NK-92 treated with Interleukin-12 subunit alpha and Interleukin-12 subunit beta, amount 100 ng/mL, for 24 hours (cell line): ENCODE measurements at places on chromosomes 7 and 10.

GRCh38 chr7:7315851-7316250 is 133.5 kb downstream of the C1GALT1 start:
- DNase-seq = no peak

DNA sequence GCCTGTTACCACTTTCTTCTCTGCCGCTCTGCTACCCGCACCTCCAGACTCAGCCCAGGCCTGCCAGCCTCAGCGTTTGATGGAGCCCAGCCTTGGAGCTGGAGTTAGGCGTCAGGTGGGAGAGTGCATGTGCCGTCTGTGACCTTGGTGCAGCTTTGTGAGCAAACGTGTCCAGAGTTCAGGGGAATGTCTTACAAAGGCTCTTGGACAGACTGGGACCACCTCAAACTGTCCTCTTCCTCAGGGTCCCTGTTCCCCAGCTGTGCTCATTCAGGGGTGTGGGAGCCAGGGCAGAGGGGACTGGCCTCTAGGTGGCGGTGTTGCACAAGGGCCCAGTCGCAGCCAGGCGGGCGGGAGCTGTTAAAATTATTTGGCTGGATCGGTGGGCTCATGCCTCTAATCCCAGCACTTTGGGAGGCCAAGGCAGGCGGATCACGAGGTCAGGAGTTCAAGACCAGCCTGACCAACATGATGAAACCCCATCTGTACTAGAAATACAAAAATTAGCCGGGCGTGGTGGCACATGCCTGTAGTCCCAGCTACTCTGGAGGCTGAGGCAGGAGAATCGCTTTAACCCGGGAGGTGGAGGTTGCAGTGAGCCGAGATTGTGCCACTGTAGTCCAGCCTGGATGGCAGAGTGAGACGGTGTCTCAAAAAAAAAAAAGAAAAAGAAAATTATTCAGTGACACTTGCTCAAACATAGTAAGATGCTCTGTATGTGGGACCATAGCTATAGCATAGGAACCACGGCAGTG is 89.2 kb downstream of the ADCY1 start:
- DNase-seq = peak; percentile 4

GRCh38 chr10:69142983-69143382 is 19.0 kb downstream of the VPS26A start:
- DNase-seq = no peak

- DNase-seq = no peak
These were observed 502 bp downstream of the PRKRIP1 start for GRCh38 chr7:102396710-102397019.

GRCh38 chr10:74333174-74333573 is 182.2 kb downstream of the ADK start:
- DNase-seq = no peak

GRCh38 chr7:129773871-129774270 is 162.4 kb downstream of the NRF1 start:
- DNase-seq = no peak

GRCh38 chr10:88810196-88810961 is 7.8 kb downstream of the LIPM start:
- DNase-seq = no peak

GRCh38 chr10:110426294-110427181 is 71.2 kb upstream of the DUSP5 start:
- DNase-seq = no peak

DNA sequence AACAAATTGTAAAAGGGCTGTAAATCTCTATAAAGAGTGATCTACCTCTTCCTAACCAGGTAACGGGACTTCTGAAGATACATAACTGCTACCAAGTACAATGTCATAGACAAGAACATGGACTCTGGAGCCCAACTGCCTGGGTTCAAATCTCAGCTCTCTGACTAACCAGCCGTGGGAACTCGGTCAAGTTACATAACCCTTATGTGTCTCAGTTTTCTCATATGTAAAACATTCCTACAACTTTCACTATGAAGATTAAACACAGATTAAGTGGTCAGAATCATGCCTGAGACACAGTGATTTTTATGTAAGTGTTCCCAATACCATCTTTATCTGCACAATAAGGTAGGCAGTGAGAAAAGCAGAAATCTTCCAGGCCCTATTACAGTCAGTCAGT is 52.6 kb downstream of the ITGB1 start:
- no peak for DNase-seq

DNA sequence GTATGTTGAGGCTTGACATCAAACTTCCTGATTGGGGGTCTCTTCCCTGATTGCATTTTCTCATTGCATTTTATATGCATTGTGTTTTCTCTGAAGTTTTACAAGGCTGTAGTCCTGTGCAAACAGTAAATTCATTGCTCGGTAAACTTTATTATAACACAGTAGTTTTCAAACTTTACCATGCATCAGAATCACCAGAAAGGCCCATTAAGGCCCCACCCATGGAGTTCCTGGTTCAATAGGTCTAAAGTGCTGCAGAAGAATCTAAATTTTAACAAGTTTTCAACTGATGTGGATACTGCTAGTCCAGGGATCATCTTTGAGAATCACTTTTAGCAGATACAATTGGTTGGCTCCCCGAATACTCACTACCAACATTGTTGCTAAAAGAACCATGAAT is 634.7 kb upstream of the LRRTM3 start:
- DNase-seq = no peak

GRCh38 chr10:17506390-17506789 is 52.0 kb upstream of the ST8SIA6 start:
- DNase-seq = no peak

DNA sequence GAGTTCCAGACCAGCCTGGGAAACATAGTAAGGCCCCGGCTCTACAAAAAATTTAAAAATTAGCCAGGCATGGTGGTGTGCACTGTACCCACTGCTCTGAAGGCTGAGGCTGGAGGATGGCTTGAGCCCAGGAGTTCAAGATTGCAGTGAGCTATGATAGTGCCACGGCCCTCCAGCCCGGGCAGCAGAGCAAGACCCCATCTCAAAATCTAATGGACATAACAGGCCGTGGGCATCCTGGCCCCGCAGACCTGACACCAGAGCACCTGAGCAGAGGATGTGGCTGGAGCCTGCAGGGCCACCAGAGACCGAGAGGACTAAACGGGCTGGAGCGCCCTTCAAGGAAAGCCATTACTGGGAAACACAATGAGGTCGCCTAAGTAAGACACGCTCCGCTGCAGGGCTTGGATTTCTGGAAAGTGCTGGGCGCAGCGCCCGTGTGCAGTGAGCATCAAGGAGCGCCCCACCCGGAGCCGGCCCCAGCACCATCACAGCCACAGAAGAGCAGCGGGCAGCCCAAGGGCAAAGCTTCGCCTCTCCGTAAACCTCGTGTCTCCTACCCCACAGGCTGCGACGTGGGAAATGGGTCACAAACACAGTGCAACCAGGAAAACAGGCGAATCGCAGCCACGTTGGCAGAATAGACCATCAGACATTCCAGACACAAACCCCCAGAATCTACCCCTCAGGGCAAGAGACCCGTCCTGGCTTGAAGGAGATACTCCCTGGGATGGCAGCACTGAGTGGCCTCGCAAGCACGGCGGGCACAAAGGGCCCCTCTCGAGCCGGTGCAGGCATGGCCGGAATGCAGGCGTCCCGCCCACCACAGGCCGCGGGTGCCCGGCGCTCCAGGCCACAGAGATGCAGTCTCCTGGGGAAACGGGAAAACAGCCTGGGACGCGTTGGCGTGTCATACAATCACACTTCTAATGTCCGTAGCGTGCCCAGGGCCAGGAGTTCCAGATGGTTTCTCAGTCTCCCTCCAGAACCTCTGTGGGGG is 4.9 kb downstream of the RADIL start:
- no peak for DNase-seq

DNA sequence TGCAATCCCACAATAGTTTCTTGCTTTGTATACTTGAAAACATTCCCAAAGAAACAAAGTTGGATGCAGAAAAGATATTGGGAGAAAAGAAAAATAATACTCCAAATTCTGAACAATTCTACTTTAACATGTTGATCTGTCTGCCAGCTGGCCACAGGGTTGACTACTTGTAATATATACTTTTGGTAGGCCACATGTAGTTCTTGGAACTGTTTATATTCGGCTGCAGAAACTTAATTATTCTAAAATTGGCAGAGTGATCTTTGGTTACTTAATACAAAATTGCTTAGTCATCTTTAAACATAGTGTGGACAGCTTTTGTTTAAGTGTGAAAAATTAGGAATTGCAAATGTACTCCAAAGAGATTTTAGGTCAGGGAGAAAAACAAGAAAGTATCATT is 76.0 kb downstream of the CALD1 start:
- no peak for DNase-seq
